ENCODE measurements at places on chromosomes 7 and 10. TPM values are rescaled to one million over a fixed set of nuclear protein-coding genes. Genes with fewer than 3 reads are reported as not detected.

GDF2 gene
- total RNA-seq = not detected

WEE2 gene
- 0.42 TPM for total RNA-seq

TLL2 gene
- 0.90 TPM for total RNA-seq

SSC4D gene
- 0.37 TPM for total RNA-seq

DNA sequence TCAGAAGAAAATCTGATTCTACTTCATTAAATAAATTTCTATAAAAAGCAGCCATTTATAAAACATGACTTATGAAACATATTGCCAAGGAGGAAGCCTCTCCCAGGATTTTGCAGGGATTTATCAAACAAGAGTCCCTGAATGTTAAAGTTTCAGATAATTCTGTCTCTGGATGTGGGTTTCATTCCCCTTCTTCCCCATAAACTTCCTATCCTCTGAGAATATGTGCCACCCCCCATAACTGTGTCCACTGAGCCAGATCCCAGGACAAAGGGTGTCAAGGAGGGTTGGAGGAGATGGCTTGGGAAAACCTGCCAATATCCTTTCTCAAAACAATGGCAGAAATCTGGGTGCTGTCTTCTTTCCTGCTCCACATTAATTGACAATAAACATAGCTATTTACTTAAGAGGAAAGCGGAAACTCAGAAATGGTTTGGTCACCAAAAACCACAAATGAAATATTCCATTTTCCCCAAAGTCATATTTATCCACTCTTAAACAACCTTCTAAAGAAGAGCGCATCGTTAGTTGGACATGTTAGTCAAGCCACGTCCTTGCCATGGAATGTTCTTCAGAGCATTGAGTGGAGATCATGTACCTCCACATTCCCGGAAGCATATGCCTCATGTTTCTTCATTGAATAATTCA is 54.3 kb upstream of the AKR1E2 start:
- no peak for DNase-seq

DNA sequence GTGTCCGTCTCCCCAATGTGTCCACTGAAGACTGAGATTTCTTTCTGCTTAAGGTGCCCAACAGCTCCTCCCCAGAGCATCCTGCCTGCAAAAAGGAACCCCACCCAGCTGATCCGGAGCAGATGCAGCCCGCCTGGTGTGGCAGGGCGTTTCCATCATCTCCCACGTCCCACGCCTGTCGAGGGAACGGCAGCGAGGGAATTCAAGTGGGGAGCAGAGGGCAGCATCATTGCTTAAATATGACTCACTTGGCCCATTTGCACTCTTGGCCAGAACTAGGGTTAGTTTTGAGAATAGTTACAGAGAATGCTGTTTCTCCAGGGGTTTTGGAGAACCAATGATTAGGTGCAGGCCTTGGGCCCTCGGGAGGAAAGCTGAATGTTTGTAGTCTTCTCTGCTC is 20.8 kb downstream of the VWA2 start:
- DNase-seq = no peak

DNA sequence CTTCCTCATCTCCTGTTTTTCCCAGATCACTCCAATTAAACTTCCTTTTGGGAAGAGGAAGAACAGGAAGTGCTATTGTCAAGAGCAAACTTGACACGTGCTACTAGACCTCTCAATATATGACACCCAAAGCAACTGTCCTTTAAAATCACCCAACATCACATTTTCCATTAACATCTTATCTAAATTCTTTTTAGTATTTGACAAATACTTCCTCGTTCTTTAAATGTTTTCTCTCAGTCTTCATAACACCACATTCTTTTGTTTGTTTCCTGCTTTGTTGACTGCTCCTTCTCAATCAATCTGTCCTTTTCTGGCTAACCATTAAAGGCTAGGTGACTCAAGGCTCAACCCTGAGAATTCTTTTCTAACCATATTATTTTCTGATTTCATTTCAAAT is 7.1 kb upstream of the TFPI2 start:
- DNase-seq = no peak

DNA sequence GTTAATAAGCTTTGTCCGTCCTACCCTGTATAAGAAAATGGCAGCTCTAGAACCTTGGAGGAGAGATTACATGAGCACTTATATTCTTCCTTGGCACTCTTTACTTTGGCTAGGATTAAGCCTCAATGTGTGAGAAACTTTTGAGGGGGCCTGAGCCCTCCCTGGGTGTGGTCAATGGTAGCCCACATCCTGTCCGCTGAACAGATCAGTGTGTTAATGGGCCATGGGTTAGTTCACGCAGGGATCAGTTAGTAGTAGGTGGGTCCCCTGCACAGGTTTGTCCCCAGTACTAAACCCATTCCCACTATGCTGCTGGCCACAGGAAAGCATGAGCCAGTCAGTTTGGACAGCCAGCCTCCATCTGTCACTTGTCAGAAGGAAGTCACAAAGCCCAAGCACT is 20.2 kb upstream of the IKZF1 start:
- DNase-seq = no peak

- no peak for DNase-seq
These were observed 19.5 kb upstream of the PTF1A start for GRCh38 chr10:23172429-23173213.

GRCh38 chr7:53996876-53997275 is 545.3 kb upstream of the VSTM2A start:
- DNase-seq = no peak

DNA sequence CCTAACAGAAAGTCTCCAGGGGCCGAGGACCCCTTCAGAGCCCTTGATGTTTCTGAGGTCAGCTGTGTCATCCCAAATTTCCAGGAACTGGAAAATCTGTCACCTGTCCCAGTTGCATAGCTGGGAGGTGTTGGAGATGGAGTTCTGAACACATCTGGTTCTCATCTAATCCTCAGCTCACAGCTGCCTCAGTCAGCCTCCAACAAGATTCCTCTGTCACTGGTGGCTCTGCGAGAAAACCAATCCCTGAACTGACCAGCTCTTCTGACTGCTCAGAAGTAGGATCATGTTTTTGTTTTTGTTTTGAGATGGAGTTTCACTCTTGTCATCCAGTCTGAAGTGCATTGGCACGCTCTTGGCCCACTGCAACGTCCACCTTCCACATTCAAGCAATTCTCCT is 37.6 kb upstream of the MYL10 start:
- DNase-seq = no peak

DNA sequence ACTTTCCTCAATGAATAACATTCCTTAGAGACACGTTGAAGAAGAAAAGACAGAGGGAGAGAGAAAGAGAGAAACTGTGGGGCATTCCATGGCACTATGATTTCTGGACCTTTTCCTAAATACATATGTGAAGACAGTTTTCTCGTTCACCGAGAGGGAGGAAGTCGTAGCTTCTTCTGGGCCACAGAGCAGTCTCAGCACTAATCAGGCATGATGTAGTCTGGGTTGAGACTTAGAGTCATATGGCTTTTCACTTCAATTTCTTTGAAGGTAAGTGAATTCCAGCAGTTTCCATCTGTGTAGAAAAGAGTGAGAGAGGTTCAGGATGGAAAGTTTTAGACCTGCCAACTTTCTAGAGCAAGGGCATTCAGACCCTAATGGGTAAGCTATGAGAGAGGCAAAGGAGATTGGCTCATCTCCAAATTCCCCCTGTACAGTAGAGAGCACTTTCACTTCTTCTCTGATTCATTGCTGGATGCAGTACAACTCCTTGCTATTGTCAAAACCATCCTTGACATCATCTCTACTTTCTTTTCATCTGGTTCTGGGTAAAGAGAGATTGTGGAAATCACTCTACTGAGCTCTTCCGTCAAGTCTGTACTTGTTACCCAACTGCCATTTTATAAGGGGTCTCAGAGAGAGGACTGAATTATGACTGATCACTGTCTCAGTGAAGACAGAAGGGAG is 31.5 kb upstream of the OR9A4 start:
- no peak for DNase-seq

GRCh38 chr7:110590415-110590814 is 500.5 kb upstream of the LRRN3 start:
- DNase-seq = no peak

DNA sequence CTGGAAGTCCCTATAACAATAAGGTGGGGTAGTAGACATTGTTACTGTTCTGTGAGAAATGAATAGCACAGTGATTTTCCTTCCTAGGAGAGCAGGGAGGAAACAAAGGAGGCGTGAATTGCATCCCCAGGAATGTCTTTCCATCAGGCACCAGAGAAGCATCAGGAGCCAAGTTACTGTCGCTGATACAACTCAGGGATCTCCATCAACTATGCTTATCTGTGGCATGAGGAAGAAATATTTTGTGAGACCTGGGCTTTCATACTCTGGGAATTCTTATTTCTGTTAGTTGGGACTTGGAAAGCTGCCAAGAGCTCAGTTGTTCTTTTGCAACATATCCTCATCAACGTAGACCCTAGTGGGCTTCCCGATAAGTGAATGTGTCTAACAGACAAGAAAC is 622.3 kb downstream of the SUGCT start:
- no peak for DNase-seq

DNA sequence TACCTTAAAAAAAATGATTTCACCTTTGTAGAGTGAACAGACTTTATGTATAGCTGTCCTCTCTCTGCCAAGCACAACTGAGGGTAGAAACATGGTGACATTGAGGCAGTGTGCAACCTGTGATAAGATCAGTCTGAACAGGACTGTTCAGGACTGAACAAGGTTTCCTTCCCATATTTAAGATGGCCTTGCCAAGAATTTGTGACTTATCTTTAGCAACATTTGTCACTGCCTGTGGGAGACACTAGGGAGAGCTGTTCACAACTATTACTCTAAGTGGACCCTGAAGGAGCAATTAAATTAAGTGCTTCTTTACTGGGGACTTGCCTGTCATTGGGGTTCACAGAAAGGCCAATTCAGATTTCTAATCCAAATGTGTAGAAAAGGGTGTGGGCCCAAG is 6.7 kb downstream of the OR13A1 start:
- no peak for DNase-seq

GRCh38 chr7:37342688-37343471 is 105.8 kb downstream of the ELMO1 start:
- DNase-seq = no peak

Measured in urinary bladder (tissue), 4 donors.